ENCODE measurements at places on chromosomes 3 and 15.

- DNase-seq, result no peak
Observed at GRCh38 chr15:64348455-64348854, 7.5 kb downstream of the CSNK1G1 start.

GRCh38 chr3:128068156-128068620 lies 16.0 kb downstream of the SEC61A1 start:
- no peak for DNase-seq

GRCh38 chr3:73901686-73902085 lies 276.9 kb upstream of the PDZRN3 start:
- DNase-seq, result no peak

DNA sequence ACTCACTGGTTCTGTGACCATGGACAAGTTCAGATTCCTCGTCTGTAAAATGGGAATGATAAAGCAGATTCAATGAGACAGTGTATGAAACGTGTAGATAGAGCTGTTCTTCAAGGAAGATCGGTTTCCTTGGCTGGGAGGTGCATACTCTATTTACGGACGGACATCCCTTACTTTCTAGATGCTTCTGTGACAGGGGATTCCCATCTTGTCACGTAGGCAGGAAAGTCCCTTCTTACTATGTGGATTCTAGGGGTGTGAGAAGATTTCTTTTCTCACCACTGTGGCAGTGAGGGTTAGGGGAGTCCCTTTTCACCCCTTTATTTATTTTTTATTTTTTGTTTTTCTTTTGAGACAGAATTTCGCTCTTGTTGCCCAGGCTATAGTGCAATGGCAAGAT lies 180.9 kb upstream of the TBL1XR1 start:
- DNase-seq, result no peak

- DNase-seq, result no peak
Observed at GRCh38 chr3:117346901-117347300, 637.3 kb downstream of the TUSC7 start.

DNA sequence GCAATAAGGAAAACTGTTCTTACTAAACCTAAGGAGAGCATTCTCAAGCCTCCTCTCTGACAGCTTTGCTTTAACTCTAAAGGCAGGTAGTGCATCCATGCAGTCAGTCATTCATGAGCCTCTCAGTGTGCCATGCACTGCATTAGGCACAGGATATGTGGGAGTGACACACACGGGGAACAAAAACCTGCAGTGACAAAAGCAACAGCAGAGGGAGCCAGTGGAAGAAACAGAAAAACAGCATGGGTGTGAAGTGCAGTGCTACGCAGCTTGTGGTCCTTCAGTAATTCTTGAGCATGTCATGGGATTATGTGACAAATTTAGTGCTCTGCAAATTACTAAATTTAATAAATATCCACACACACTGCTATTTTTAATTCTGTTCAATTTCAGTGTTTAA lies 230.7 kb downstream of the BBX start:
- DNase-seq, result peak; percentile 46

DNA sequence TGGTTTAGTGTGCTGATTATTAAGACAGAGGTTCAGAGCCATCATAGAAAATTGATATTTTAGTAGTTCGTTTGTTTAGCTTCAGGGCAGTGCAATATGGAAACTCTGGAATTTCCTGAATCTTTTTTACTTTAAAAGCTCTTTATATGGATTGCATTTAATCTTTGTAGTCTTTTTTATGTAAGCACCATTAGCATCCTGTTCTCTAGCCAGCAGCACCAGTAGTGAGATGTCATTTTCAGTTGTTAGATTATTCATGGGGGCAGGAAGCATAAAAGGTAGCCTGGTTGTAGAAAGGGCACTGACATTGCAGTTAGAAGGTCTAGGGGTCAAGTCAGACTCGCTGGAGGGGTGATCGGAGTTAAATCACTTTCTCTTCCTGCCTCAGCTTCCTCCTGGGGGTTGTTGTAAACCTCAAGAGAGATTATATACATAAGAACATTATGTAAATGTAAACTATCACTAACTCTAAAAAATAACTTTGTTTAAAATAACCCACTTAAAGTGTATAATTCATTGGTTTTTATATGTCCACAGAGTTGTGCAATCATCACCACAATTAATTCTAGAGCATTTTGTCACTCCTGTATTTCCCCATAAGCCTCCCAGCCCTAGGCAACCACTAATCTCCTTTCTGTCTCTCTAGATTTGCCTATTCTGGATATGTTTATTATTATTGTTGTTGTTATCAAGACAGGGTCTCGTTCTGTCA lies 31.4 kb upstream of the ITPKA start:
- no peak for DNase-seq

GRCh38 chr3:149502438-149502837 lies 27.9 kb downstream of the TM4SF4 start:
- DNase-seq, result no peak

DNA sequence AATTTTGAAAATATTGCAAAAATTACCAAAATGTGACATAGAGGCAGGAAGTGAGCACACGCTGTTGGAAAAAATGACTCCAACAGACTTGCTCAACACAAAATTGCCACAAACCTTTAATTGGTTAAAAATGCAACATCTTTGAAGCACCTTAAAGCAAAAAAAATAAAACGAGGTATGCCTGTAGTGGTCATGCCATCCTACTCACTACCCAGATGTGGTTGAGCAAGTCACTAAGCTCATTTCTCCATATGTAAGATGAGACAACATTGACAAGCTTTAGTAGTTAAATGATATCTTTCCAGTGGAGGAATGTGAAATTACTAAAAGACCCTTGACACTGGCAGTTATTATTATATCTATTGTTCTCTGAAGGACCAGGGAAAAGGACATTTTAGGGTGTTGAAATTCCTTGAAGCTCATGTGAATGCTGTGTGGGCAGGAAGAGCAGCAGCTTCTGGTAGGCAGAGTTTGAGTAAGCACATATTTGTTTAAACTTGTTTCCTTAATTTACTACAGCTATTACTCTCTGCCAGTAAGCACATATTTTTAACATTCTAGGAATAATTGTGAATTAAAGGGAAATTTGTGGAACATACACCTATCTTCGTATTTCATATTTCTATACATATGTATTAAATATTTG lies 131.6 kb upstream of the P2RY1 start:
- DNase-seq, result no peak

GRCh38 chr3:40739971-40740370 lies 215.2 kb downstream of the ZNF621 start:
- DNase-seq, result no peak

DNA sequence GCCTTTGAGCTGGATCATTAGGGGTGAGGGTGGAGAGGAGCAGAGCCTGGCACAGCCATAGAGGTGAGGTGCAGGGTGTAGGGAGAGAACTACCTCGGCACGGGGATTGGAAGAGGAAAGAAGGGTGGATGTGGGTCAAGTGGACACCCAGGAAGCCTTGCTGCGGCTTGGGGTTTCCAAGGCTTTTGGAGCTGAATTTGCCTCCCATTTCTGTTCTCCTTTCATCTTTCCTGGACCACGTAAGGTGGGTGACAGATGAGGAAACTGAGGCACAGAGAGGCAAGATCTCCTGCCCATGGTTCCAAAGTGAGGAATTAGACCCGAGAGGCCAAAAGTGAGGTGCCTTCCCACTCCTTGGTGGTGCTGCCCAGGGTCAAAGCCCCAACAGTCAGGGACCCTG lies 35.4 kb upstream of the SFMBT1 start:
- DNase-seq, result no peak

GRCh38 chr3:143644370-143645089 lies 203.7 kb downstream of the SLC9A9 start:
- peak; percentile 54 for DNase-seq

DNA sequence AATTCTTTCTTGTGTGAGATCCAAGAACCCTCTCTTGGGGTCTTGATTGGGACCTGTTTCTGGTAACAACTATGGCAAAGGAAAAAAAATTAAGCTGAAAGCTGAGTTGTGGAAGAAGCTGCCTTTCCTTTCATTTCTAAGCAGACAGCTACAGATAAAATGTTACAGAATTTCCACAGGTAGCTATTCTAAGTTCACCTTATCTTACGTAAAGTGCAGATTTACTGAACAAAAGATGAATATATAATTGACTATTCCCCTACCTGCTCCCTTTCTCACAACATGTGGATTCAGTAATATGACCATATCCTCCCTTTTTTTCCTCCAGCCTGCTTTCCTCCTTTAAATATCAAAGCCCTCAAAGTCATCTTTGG lies 36.6 kb downstream of the CLEC3B start:
- DNase-seq, result no peak

GRCh38 chr3:117927825-117928224 lies 1106.8 kb downstream of the IGSF11 start:
- no peak for DNase-seq

GRCh38 chr15:44738340-44738984 lies 2.1 kb downstream of the TRIM69 start:
- no peak for DNase-seq

GRCh38 chr3:153354641-153355040 lies 192.6 kb downstream of the RAP2B start:
- DNase-seq, result no peak

DNA sequence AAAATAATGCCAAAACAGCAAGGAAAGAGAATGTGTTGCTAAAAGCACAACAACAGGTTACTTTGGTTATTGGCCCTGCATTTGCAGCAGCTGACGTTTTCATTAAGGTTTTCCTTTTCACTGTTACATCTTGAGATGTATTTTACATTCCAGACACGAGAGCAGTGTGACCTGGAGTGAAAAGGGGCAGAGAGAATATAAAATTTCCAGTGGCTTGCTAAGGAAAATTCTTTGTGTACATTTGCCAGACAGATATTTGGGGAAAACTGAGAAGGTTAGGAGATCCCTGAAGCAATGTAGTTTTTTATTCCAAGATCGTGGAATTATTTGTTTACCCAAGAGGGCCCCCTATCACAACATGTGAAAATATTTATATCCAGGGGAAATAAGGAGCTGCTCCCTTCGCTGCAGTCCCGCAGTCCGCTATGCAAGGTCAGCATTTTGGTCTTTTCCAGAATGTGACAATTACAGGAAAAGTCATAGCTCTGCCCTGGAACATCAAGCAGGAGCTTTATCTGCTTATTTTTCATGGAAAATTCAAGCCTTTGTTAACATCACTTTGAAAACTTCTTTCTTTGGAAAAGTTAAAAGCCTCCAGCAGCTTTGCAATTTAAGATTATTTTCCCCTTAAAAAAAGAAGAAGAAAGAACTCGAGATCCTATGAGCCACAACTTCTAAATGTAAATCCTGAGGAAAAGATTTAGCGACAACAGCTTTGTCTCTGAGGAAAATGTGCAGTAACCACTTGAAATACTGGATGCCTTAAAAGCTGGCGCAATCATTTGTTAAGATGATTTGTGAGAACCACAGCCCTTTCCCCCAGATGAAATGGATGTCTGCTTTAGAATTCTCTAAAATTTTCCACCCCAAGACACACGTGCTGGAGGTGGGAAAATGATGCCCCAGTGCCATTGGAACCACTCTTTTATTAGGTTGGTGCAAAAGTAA lies 256.4 kb upstream of the TPM1 start:
- DNase-seq, result no peak

DNA sequence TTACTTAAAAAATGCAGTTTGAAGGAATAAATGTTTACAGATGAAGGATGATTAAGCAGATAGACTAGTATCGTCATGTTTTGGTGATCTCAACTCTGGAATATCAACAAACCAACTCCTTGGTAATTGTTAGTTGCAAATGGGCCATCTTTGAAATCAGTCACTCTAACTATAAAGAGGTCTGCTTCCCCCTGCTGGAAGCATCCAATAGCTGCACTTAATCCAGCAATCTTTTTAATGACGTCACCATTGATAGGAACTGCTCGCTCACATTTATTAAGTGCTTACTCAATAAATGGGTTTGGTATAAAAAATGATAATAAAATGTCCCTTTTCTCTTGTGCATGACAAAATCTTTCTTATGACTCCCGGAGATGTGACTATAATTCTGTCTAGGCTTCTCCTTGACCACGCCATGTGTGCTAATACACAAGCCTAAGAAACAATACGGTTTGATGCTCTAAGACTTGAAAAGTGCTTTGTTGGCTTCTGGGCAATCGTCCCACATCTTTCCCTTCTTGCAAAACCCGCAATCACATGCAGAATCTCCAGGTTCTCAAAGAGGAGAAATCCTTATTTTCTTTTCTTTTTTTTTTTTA lies 227.6 kb upstream of the POU1F1 start:
- DNase-seq, result no peak

DNA sequence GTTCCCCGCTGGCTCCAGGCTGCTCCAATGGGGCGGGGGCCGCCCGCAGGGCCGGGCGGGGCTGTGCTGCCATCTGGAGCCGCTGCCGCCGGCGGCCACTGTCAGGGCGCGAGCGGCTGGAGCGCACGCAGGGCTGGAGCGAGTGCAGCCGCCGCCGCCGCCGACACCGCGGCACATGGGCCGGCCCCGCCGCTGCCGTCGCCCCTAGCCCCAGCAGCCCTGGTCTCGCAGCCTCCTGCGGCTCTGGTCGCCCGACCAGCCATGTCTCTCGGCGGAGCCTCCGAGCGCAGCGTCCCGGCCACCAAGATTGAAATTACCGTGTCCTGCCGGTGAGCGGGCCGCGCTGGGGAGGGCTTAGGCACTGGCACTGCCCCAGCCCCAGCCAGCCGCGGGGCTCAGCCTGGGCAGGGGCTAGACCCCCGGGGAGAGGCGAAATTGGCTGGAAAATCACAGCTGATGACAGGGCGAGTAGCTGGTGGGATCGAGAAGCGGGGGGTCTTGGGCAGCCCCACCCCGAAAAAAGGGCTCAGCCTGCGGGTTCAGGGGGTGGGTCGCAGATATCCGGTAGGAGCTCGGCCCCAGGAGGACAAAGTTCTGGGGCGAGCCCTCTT lies at the start of gene CPNE9:
Gene CPNE9 (plus strand): TSS at position 98 of the 611 bp plus-strand sequence. CDS start 164 bp downstream, at position 262.
- DNase-seq, result no peak

DNA sequence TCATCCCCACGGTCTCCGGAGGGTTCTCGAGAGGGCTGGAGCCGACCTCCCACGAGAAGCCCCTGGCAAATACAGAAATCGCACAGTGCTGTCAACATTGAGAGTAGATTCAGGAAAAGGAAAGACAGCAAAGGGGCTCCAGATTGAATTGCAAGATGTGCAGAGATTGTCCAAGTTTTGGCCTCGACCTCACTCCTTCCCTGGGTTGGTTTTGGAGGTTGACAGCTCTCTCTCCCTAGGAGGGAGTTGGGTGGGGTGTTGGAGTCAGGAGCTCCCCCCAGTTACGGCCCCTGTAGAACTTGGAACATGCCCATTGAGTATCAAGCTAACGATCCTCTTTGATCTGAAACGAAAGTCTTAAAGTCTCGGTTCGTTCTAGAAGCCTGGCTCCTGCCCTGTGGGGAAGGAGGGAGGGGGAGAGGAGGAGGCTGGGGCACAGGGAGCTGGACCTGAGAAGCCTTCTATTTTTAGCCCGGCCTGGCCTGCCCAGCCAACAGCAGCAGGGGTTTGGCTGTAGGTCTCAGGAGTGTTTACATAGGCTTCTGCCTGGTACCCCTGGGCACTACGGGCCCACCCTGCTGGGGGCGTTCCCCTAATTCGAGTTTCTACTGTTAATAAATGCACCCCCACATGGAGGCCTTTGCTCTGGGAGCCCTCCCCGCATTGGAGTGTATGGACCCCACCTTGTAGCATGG lies 672 bp upstream of the KY start:
- peak; percentile 64 for DNase-seq

DNA sequence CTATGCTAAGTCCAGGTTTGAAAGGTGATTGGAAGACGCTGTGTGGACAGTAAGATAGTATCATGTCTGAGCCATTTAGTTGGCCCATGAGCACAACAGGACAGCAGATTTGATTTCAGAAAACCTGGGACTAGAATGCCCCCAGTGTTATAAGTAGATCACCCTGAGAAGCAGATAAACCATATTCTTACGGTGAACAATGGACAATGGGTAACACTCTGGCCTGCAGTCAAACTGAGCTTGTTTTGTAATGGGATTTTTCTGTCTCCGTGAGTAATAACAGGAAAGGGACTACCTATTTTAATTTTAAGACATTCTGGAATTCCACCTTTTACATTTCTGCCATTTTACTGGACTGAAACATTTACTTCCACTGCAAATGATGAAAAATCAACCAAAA lies 71.5 kb downstream of the LDHAL6B start:
- DNase-seq, result no peak

- no peak for DNase-seq
Observed at GRCh38 chr15:78626381-78626995, 5.7 kb upstream of the CHRNA3 start.

Data from right forelimb (tissue), 1 donor.